ENCODE measurements at places on chromosomes 4 and X.

DNA sequence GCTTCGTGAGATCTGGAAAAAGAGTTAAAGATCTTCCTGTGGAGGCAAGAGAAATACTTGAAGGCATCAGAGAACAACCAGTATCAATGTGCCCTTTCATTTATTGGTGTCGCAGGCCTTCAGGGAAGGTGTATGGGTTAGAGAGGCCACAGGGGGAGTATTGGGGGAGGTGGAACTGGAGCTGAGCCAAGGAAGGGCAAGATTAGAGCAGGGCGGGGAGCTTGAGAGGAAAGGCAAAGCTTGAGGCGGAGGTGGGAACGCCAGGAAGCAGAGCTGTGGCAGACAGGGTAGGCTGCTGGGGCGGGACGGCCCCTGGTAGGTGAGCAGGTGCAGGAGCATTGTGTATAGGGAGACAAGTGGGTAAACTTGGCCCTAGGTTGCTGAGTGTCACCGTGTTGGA, 329.9 kb downstream of the ARHGAP10 start:
- no peak for DNase-seq

DNA sequence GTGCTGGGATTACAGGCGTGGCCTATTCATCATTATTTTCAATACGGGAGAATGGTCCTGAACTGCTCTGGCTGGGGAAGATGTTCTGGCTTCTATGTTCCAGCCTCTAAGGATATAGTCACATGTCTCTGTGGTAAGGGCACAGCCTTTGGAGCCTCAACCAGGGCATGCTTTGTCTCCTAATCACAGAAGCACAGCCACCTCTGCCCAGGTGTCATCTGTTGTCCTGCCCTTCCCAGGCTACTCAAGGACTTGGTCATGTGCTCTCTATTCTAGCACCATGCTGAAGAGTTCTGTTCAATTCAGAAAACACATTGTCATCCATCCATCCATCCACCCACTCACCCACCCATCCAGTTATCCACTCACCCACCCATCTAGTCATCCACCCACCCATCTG, 29.5 kb downstream of the ASMTL start:
- no peak for DNase-seq

- no peak for DNase-seq
These were observed 99.6 kb downstream of the CEP135 start for GRCh38 chr4:56048383-56048701.

GRCh38 chr4:21191317-21191716, 491.1 kb downstream of the PACRGL start:
- DNase-seq = no peak

DNA sequence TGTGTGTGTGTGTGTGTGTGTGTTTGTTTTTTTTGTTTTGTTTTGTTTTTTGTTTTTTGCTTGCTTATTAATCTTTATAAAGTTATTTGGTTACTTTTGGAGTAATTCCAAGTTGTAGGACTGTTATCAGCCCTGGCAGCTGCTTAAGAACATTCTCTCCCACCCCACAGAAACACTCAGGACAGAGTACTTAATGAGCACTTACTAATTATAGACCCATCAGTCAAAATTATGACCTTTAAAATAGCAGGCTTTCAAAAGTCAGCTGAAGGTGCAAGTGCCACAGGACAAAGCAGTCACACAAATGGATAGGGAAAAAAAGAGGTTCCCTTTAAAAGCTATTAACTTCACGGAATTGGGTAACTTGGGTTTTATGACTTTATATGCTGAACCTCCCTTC, 69.0 kb downstream of the BEND2 start:
- DNase-seq = no peak

DNA sequence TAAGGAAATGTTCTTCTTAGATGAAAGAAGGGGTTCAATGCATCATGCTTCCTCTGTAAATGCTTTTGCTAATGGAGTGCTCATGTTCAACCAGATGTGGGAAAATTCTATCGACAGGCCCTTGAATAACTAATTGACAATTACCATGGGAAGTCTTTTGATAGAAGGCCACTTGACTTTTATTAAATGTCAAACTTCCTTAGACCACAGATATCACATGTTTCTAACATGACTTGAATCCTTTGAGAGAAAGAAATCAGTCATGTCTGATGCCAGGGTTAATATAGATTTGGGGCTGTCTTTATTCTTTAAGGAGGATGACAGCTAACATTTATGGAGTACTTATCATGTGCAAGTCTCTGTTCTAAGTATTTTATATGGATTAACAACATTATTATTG, 280.1 kb downstream of the DCHS2 start:
- DNase-seq = no peak
